Fibroblast of mammary gland (primary cell): ENCODE measurements at places on chromosomes 2 and 18.

- DNase-seq = peak; percentile 96
Observed at GRCh38 chr2:9638532-9638931, 7.7 kb upstream of the YWHAQ start.

GRCh38 chr2:241035142-241035817 lies 36.9 kb downstream of the SNED1 start:
- no peak for DNase-seq

DNA sequence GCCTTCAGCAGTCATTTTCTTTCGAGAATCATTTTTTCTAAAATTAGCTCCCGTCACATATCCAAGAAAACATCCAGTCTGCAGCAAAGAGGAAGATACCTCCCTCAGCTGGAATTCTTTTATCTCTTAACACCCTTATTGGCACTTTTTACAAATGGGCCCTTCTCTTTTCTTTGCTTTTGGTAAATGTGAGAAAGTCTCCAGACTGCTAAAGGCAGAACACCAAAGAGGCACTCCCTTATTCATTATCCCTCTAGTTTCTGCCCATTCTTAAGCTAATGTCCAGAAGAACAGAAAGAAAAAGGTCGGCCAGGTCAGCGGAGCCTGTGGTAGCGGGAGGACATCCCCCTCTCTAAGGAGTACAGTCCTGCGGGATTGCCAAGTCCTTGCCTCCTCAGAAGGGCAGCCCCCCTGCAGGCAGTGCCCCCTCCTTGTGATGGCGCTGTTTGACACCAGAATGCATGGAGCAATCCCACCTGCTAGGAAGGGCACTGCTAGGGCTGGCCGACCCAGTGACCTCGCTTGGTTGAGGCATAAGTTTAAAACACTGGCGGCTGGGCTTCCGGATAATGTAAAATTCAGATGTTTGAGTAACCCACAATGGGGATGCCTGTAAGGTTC lies 34.0 kb downstream of the ST6GAL2 start:
- DNase-seq = no peak

GRCh38 chr2:236781933-236782816 lies 212.6 kb downstream of the ACKR3 start:
- DNase-seq = no peak

DNA sequence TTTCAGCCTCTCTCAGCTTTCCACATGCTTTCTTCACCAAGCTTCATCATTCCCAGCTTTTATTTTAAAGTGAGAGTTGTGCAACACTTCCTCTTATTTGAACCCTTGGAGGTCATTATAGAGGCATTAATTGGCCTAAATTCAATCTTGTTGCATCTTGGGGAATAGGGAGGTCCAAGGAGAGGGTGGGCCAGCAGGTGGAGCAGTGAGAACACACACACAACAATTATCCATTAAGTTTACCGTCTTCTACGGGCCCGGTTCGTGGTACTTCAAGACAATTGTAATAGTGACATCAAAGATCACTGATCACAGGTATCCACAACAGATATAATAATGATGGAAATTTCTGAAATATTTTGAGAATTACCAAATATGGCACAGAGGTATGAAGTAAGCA lies 457.2 kb upstream of the SMIM21 start:
- DNase-seq = no peak

DNA sequence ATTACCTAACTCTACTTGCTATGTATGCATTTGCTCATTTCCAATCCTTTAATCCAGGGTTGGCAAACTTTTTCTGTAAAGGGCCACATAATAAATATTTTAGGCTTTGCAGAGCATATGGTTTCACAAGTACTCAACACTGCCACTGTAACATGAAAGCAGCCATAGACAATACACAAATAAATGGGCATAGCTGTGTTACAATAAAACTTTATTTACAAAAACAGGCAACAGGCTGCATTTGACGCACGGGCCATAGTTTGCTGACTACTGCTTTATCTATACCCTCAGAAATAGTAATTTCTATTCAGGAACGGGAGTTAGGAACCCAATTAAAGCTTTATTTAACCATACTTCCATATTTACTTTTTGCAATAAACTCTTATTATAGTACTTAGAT lies 138.7 kb downstream of the DHRS9 start:
- DNase-seq = no peak

- no peak for DNase-seq
Observed at GRCh38 chr2:192854706-192855105, 660.0 kb upstream of the TMEFF2 start.

- DNase-seq = no peak
Observed at GRCh38 chr2:20478961-20479360, 32.1 kb downstream of the RHOB start.

GRCh38 chr2:129877289-129877741 lies 102.2 kb upstream of the RAB6C start:
- DNase-seq = peak; percentile 67

DNA sequence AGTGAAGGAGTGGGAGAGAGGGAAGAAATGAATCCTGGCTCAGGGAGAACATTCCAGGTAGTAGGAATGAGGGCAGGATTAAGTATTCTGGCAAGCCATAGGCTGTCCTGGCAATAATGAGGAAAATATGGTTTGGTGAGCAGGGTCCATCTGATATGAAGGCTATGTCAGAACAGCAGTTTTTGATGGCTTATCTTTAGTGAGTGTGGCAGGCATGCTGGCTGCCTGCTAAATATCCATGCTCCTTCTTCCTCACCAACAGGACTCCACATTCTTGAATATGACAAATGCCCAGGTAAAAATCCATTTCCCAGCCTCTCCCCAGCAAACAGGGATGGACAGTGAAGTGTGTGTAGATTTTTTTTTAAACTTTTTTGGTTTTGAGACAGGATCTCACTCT lies 13.2 kb upstream of the CTIF start:
- DNase-seq = no peak

GRCh38 chr2:173099804-173100203 lies 24.2 kb downstream of the MAP3K20 start:
- no peak for DNase-seq

- no peak for DNase-seq
Observed at GRCh38 chr2:85886141-85886540, 2.6 kb downstream of the ST3GAL5 start.

- DNase-seq = peak; percentile 78
Observed at GRCh38 chr18:44725300-44726058, 44.8 kb downstream of the SETBP1 start.

GRCh38 chr2:237327175-237327950 lies 86.6 kb downstream of the COL6A3 start:
- DNase-seq = no peak

- DNase-seq = peak; percentile 65
Observed at GRCh38 chr2:85405201-85406059, 4.7 kb downstream of the CAPG start.

DNA sequence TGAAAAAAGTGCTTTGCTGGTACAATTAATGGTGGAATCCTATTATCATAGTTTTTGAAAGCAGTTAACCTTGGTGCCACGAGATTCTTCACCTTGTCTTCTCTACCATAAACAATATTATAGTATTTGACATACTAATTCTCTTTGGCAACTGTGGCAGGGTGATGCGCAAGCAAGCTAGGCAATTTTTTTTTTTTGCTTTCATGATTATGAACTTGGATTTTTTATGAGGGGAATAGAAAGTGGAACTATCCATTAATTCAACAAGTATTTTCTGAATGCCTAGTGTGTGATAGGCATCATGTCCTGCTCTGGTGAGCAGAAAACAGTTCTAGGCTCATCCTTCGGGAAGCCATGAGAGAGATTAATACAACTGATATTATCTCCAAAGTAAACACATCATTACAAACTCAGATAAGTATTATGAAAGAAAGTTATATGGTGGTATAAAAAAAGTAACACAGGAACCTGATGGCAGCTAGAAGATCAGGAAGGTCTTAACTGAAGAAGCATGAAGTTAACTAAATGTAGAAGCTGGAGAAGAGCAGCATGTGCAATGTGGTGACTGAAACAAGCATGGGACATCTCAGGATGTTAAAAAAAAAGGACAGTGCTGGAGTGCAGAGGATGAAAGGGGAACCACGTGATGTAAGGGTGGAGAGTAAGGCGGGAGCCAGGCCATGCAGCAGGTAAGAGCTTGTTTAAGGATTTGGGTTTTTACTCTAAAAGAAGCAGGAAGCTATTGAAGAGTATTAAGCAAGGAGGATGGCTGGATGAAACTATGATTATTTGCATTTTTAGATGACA lies 113.7 kb downstream of the ZEB2 start:
- DNase-seq = no peak

DNA sequence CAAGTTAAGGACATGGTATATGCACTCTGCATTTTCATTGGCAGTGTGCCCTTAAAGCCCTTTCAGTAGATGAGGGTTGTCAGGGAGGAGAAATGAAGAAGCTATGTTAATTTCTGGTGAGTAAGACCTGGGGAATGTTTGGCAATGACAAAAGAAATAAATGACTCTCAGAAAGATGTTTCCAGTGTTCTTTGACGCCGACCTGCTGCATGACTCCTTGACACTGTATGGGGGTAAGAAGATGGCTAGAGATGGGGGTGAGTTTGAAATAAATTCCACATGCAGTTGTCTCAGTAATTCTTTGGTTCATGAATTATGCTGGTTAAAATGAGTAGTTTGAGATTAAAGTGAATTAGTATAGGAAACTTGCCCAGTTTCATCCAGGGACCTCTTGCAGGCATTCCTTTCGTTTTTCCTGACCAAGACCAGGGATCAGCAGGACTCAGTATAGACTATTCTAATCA lies 5.9 kb downstream of the CCDC121 start:
- DNase-seq = peak; percentile 87

- DNase-seq = peak; percentile 3
Observed at GRCh38 chr2:154097833-154098398, 226.2 kb downstream of the GALNT13 start.

GRCh38 chr2:7430869-7431641 lies 513.8 kb downstream of the RNF144A start:
- DNase-seq = no peak

GRCh38 chr2:119259296-119259860 lies 35.7 kb downstream of the STEAP3 start:
- no peak for DNase-seq

GRCh38 chr2:201235860-201236811 lies 24.2 kb upstream of the CASP8 start:
- peak; percentile 84 for DNase-seq

DNA sequence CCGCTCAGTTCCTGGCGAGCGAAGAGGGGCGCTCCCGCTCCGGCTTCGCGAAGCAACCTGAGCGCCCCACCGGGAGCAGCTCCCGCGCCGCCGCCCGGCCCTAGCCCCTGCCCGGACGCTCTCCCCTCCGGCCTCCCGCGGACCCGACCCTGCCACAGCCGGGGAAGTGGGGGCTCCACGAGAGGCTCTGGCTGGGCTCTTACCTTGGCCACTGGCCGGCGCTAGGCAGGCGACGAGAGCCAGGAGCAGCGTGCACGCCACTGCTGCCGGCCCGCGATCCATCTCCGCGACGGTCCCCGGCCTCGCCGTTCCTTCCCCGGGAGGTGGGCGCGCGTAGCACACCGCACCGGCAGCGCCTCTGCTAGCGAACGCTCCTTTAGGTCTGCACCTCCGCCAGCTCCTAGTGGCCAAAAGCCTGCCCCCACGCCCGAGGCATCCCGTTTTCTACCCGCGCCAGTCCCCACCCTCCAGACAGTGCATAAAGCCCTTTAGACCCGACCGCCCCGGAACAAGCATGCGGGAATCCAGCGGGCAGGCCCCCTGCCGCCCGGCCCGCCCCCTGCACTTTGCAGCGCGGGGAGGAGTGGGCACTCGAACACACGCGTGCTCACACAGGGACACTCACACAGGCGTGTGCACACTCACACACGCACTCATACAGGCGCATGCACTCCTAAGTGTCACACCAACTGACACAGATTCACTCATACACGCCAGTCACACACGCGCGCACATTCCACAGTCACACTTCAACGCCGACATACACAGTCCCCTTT lies at the start of gene LRP2:
LRP2 (minus strand) TSS at position 417 of the 776 bp plus-strand sequence; CDS start at position 282, 135 bp downstream.
- no peak for DNase-seq

DNA sequence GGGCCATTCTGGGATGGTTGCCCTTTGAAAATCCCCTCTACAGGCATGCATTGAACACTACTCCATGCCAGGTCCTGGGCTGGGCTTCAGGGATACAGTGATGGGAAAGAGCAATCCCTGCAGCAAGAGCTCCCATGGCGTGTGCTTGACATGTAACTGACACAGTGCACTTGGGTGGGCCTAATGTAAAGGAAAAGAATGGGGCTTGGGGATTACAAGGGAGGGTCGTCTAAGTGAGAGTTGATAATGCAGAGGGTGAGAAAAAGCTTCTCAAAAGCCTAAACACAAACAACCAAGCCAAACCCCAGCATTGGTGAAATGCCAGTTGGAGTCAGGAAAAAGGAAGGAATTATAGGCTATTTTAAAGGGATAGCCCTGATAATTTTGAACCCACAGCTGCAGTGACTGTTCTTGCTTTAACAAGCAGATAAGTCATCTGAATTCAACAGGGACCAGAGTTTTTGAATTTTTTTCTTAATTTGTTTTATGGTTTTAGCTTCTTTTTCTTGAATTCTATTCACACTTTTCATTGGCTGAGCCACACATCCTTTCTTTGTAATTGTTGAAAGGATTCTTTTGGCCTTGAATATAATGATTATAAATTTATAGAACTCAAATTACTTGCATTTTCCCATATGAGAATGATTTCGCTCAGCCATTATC lies 308.7 kb downstream of the LPIN1 start:
- no peak for DNase-seq

- no peak for DNase-seq
Observed at GRCh38 chr18:50199346-50199855, 4.5 kb upstream of the MYO5B start.
